ENCODE measurements at places on chromosomes 4 and X.

DNA sequence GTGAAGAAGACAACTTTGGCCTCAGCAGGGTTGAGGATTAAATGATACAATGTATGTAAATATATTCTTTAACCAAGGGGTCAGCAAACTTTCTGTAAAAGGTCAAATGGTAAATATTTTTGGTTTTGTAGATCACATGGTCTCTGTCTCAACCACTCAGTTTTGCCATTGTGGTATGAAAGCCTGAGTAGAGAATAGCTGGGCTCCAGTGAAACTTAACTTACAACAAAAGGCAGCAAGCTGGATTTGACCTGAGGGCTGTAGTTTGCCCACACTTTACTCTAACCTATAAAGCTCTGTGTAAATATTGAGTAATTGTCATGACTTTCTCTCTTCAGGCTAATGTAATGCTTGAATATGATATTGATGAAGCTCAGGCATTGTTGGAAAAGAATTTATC is 19.6 kb downstream of the VBP1 start:
- DNase-seq, result no peak

GRCh38 chrX:119303137-119303536 is 67.1 kb downstream of the PGRMC1 start:
- no peak for DNase-seq

- DNase-seq, result peak; percentile 9
These were observed 38.0 kb upstream of the DSPP start for GRCh38 chr4:87570290-87570805.

GRCh38 chr4:140097572-140097971 is 56.4 kb downstream of the MAML3 start:
- DNase-seq, result no peak

DNA sequence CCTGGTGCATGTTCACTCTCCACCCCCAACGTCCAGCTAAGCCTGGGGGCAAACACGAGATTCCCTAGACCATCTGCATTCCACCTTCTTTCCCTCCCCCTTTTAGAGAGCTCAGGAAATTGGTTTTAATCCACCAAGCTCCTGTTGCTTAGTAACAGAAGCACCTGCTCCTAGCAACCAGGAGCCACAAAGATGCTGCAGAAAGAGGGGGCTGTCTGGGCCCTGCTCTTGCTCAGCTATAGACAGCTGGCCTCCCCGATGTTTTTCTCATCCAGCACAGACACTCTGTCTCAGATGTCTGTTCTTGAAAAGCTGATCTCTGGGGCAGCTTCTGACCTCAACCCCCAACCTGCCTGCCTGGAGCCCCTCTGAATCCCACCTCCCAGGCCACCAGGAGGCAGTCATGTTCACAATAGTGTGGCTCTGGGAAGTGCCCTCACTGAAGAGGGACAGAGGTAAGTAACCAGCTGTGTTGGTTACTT is 71.5 kb downstream of the SLC16A2 start:
- DNase-seq, result peak; percentile 7

DNA sequence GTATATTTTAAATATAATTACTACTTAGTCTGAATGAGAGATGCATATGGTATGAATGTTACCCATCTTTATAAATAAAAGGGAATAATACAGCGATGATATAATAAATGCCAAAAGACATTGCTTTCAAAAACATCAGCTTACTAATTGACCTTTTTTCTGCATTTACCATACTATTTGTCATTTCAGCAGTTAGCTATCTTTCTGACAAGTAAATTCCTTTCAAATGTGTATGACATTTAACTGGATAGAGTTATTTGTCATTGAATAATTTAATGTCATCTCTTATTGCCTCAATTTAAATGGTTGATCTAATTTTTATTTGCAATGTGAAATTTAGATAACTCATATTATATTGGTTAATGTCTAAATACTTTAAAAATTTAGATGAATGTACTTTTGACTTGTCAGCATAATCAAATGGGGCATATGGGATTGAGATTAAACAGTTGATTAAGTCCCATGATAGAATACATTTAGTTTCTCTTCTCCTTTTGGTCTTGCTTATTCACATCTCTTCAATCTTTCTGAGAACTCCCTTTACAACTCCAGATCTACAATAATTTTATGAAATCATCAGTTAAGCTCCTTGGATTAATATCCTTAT is 350.9 kb downstream of the PCDH18 start:
- no peak for DNase-seq

DNA sequence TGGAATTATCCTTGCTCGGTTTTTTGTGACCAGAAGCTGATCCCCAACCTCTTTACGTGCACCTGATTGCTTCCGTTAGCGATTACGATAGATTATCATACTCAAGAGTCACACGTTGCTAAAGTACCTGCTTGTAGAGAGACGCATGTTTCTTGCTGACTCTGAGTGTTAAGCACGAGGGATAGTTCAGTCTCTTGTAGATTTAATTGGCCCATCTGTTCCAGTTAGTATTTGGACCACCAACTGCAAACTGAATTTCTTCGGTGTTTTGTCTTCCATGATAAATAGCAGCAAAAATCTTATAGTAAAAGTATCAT is 516 bp upstream of the COX18 start:
- no peak for DNase-seq

- DNase-seq, result no peak
These were observed 1450.7 kb upstream of the TENM3 start for GRCh38 chr4:180792541-180792940.

DNA sequence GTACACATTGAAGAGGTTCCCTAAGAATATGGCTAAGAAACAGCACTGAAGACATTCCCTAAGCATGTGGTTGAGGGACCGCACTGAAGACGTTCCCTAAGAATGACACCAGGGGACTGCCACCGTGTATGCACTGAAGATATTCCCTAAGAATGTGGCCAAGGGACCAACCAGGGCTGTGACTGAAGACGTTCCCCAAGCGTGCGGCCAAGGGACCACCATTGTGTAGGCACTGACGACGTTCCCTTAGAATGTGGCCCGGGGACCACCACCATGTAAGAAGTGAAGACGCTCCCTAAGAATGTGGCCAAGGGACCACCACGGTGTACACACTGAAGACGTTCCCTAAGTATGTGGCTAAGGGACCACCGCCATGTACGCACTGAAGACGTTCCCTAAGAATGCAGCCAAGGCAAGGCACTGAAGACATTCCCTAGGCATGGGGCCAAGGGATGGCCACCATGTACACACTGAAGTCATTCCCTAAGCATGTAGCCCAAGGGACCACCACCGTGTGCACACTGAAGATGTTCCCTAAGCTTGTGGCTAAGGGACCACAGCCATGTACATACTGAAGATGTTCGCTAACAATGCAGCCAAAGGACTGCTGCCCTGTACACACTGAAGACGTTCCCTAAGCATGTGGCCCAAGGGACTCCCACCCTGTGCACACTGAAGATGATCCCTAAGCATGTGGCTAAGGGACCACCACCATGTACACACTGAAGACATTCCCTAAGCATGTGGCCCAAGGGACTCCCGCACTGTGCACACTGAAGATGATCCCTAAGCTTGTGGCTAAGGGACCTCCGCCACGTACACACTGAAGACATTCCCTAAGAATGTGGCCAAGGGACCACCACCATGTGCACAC is 22.0 kb downstream of the DHRSX start:
- no peak for DNase-seq

GRCh38 chr4:170465429-170465828 is 375.7 kb upstream of the AADAT start:
- DNase-seq, result no peak

DNA sequence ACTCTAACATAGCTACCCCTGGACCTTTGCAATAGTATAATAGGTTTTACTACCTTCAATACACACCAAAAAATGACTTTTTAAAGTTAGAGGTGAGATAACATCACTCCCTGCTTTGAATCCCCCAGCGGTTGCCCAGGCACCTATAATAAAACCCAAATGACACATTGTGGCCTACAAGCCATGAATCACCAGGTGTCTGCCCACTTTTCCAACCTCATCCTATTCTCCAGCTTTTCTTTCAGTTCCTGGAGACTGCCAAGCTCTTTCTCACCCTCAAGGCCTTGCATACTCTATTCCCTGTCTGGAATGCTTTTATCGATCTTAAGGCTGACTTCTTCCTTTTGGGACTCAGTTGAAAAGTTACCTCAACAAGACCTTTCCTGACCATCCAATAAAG is 16.4 kb upstream of the PRSS48 start:
- no peak for DNase-seq

DNA sequence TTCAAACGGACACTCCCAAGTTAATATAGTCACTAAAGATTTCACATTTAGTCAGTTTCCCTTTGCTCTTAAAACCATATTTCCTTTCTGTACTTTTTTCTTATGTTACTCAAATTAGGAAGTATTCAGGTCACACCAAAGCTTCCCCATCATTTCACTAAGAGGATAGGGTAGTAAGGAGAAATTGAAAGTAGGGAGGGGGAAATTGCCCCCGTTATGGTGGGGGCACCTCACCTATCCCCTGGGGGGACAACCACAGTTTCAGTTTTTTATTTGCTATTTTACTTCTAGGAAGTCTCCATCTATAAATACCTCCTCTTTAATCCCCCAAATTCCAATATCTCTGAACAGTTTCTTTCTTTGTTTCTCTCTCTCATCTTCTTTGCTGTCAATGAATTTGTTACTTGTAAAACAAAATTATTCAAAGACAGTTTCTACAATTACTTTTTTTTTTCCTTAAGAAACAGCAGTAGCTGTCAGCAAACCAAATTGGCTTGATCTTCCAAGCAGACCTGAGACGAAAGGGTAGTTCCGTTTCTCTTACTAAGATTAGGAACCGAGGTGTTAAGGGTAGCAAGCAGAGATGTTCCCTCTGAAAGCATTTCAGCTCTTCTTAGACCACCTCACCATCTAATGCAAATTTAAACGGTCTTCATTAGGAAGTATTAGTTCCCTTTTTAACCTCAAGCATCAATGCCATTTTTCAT is 160.2 kb upstream of the KLF3 start:
- peak; percentile 51 for DNase-seq

- DNase-seq, result no peak
These were observed 23.5 kb downstream of the CXCL8 start for GRCh38 chr4:73763877-73764276.

- no peak for DNase-seq
These were observed 140.0 kb upstream of the BCOR start for GRCh38 chrX:40237731-40238178.

GRCh38 chrX:11064851-11065600 is 46.1 kb upstream of the HCCS start:
- DNase-seq, result no peak

DNA sequence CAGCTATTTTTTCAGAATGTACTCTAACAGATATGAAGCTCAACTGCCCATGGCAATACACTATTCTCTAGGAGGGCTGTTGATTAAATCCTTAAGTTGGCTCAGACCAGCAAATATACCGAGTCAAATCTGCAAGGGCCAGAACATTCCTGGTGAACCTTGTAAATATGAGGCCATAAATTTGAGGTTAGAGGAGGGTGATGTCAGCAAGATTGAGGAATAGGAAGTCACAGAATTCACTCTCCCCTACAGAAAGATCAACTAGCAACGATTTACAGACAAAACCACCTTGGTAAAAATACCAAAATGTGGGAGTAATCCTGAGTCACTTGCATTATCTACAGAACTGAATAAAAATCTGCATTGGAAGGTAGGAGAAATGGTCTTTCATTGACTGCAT is 399.3 kb downstream of the GPM6A start:
- no peak for DNase-seq

DNA sequence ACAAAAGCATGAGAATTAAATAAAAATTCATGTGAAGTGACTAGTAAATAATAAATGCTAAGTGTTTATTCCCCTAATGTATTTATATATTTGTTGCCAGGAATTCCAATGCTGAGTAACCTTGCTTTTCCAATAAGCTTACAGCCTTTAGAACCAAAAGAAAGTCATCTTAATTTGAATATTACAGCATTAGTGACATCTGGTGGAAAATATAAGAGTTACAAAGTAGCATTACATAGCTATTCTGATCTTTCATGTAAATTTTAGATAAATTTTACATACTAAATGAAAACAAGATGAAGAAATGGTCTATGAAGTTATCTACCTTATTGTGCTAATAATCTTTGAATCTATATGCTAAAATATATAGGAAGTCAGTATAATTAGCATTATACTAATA is 10.4 kb downstream of the MAD2L1 start:
- DNase-seq, result no peak

- DNase-seq, result no peak
These were observed 36.9 kb downstream of the PDLIM5 start for GRCh38 chr4:94488670-94489069.

DNA sequence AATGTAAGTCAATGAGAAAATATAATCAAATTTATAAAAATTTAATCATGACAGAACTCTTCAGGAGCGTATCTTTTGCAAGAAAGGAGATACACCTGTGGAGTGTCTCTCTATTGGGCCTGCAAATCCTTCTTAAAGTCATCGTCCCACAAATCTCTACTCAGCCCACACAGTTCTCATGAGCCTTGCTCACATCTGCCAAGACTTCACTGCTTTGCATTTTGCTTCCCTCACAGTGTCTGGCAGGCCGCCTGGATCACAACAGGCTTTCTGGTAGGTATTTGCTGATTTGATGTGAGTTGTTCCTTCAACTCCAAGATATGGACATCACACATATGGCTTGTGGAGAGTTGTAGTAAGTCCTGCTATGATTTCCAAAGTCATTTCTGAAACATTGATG is 183.1 kb upstream of the ARX start:
- no peak for DNase-seq

GRCh38 chr4:148737061-148737770 is 295.0 kb upstream of the NR3C2 start:
- DNase-seq, result no peak

GRCh38 chr4:47933840-47934239 is 19.5 kb upstream of the NFXL1 start:
- peak; percentile 47 for DNase-seq

DNA sequence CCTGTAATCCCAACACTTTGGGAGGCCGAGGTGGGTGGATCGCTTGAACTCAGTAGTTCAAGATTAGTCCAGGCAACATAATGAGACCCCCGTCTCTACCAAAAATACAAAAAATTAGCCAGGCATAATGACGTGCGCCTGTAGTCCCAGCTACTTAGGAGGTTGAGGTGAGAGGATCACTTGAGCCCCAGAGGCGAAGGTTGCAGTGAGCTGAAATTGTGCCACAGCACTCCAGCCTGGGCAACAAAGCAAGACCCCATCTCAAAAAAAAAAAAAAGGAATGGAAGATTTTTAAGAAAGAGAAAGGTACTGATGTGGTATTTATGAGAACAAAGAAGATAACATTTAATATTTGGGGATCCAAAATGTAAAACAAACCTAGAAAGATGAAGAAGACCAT is 27.0 kb upstream of the NMU start:
- no peak for DNase-seq

GRCh38 chr4:153310793-153311192 is 33.7 kb upstream of the MND1 start:
- no peak for DNase-seq

DNA sequence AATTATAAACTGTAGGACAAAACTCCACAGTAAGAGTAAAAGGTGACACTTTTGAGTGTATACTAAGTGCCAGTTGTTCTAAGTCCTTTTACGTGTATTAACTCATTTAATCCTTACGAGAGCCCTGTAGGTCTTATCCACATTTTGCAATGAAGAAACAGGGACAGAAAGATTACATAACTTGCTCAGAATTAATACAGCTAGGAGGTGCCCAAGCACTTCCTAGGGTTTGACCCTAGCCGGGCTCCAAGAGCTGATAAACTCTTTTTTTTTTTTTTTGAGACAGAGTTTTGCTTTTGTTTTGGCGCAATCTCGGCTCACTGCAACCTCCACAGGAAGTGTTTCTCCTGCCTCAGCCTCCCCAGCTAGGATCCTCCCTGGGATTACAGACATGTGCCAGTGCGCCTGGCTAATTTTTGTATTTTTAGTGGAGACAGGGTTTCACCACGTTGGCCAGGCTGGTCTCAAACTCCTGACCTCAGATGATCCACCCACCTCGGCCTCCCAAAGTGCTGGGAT is 110.4 kb downstream of the UBE2K start:
- no peak for DNase-seq

GRCh38 chr4:120733054-120733453 is 189.5 kb downstream of the PRDM5 start:
- DNase-seq, result no peak
